ENCODE measurements at places on chromosomes 11 and 22.

- DNase-seq = no peak
Measured at GRCh38 chr11:123193742-123194141, 1.3 kb downstream of the CLMP start.

DNA sequence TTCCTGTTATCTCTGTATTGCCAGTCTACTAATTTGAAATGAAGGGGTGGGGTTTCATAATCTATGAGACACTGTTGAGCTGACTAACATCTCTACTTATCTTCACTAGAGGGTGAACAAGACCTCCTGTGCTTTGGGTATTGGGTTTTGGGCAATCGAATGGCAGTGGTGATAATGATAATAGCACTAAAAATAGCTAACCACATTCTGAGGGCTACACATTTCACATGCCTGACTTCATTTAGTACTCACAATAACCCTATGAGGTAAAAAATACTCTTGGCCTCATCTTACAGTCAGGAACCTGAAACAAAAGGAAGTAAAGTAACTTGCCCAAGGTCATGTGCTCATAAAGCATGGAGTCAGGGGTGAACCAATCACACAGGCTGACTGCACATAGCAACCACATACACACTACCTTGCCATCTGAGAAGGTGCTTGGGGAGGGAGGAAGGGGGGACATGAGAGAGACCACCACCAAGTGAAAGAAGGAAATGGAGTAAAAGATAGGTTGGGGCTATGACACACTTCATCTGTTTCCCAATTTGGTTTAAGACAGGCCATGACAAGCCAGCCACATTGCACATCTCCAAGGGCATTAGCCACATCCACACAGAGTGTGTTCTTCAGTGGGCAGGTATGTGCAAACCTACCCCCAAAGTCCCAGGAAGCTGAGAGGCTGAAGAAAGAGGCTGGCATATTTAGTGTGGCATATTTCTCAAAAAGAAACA is 387.6 kb upstream of the DDI1 start:
- no peak for DNase-seq

DNA sequence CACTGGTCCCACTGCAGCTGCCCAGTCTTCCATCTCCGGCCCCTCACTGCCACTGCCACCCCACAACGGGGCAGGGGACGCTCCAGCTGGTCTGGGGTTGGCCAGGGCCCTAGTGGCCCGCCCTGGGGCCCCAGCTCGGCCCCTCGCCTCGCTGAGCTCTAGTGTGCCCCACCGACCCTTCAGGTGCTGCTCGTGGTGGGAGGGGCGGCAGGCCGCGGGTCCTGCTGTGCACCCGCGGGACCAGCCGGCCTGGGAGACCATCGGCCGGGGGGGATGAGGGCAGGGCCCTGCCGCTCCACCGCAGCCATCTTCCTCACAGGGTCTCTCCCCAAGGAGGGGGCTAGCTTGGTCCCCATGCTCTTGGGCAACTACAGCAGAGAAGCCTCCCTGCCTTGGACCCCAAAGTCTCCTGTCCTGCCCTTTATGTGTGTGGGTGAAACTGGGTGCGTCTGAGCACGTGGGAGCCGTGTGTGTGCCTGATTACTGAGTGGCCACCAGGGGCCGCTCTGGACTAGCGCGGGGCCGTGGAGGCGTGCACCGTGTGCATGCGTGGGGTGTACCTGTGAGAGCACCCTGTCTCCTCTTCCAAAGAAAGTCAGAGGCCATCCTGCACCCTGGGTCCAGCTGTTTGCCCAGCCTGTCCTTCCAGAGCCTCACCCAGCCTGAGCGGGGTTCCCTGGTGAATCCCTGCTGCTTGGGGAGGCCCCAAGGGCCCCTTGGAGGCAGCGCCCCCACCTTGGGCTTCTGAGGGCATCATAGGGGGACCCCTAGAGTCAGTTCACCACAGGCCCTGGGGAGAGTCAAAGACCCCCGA is 6.0 kb upstream of the ACR start:
- peak; percentile 56 for DNase-seq

DNA sequence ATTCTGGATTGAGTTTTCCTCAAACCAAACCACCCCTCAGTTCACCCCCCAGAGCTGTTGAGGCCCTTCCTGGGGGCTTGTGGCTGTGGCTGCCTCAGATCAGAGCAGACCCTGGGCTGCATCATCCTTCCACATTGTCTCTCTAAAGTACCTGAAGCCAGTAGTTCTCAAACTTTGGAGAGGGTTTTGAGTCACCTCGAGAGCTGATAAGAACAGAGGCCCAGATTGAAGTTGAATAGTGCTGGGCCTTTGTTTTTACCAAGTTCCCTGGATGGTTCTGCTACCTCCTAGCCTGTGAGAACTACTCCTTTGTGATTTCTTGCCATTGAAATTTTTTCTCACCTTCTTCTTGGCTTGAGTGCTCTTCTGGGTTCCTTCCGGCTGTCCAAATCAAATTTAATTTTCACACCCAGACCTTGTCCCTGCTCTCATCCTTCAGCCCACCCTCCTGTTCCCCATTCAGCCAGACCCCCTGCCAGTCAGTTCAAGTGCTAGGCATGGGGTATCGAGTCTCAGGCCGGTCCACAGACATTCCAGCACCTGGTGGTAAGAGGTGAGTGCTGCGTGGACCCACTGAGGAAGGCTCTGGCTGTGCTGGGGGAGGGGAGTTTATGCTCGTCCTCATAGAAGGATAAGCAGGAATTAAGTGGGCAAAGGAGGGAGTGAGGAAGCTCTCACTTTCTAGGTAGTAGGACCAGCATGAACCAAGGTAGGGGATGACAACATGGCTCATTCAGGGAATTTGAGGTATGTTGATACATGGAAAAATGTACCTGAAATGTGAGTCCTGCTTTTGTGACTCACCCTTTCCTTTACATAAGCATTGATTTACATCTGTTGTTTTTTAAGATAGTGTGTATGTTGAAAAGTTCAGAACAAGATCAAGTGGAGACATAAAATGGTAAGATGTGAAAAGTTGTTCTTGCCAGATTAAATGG is 116.5 kb downstream of the PTPRJ start:
- no peak for DNase-seq

- DNase-seq = peak; percentile 5
Measured at GRCh38 chr11:8250434-8250833, 13.2 kb downstream of the LMO1 start.

DNA sequence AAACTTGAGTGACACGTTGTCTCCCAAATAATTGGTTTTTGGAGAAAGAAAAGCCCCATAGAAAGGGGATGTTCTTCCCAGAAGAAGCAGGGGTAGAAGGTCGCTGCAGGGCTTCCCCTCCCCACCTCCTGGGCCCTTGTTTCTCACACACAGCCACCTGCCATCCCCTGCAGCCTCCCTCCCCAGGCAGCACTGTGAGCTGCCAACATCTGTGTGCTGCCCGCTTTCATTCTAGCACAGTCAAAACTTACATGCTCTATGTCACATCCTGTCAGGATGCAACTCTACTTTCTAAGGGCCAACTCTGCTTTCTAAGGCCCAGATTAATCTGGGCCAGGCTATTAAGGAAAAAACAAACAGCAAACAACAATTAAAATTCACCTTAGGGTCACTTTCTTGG is 309.4 kb upstream of the ZC3H12C start:
- DNase-seq = no peak

- no peak for DNase-seq
Measured at GRCh38 chr11:123206791-123207434, 11.9 kb upstream of the CLMP start.

DNA sequence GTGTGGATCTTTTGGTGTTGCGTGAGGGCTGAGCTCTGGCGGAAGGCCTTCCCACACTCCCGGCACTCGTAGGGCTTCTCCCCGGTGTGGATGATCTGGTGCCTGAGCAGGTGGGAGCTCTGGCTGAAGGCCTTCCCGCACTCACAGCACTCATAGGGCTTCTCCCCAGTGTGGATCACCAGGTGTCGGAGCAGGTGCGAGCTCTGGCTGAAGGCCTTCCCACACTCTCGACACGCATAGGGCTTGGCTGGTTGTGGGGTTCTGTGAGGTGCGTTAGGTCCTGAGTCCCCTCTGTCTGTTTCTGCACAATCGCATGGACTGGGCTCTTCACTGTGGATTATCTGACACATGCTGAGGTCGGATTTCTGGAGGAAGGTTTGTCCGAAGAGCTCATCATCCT is 6.4 kb downstream of the ZNF70 start:
- no peak for DNase-seq

DNA sequence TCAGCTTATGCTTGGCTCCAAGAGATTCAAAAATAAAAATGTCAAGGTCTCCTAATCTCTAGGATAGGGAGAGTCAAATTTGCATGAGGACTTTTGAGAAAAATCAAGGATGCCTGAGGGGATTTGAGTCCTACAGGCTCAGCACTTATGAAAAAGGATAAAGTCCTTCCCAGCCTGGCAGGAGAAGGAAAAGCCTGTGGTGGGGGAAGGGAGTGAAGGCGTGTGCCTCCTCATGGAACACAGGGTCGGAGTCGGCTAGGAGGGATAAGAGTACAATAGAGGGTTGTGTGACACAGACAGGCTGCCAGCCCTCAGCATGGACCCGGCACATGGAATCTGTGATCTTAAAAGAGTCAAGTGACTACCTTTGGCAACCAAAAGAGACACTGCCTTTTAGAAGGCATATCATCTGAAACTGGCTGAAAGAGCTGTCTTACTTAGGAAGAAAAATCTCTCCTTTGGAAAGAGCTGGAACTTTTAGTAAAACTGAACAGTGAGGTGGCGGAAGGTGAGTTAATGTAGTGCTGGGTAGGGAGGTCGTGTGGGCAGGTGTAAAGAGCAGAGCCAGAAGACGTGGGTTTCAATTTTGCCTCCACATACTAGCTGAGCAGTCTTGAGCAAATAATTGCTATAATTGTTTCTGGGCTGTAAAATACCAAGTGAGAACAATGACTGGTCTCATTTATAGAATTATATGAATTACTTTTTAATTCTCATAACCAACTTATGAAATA is 58.8 kb upstream of the RDX start:
- no peak for DNase-seq

- no peak for DNase-seq
Measured at GRCh38 chr22:48445113-48445827, 1382.4 kb downstream of the BRD1 start.

- no peak for DNase-seq
Measured at GRCh38 chr22:17114898-17115235, 6.3 kb downstream of the TMEM121B start.

DNA sequence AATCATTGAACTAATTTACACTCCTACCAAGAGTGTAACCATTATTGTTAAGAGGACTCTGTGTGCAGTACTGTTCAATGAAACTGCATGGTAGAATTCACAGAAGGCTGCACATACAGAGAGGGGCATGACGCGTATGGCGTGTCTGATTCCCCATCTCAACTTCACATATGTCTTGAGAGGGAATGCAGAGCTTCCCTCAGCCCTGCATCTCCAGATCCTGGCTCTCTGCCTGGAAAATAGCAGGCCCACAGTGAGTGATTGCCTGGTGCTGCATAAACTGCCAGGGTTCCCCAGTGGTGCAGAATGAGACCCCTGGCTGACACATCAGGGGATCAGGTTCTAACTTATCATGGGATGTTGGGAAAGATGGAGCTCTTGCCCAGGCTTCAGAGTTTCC is 260.2 kb upstream of the ISX start:
- no peak for DNase-seq

DNA sequence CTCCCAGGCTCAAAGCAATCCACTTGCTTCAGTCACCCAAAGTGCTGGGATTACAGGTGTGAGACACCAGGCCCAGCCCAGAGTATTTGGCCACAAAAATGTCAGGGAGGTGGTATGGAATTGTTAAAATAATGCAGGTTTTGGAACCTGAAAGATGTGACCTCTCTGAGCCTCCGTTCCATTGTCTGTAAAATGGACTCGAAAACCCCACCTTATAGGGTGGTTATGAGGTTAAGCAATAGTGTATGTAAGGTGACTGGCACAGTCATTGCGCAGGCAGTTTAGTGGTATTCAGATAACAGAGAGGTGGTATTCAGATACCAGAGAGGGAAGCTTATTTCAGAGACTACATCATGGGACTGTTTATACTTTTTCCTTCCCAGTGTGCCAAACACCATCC is 52.5 kb upstream of the PRSS23 start:
- DNase-seq = no peak

- no peak for DNase-seq
Measured at GRCh38 chr11:104462341-104462740, 298.4 kb upstream of the PDGFD start.

GRCh38 chr11:12100841-12101242 is 9.5 kb upstream of the MICAL2 start:
- DNase-seq = peak; percentile 77
